Activated naive CD4-positive, alpha-beta T cell treated with anti-CD3 and anti-CD28 coated beads, Interleukin-2, amount 10 ng/mL, durations not matched to agents 7 days and 5 days (primary cell): ENCODE measurements at places on chromosomes 6 and 20.

DNA sequence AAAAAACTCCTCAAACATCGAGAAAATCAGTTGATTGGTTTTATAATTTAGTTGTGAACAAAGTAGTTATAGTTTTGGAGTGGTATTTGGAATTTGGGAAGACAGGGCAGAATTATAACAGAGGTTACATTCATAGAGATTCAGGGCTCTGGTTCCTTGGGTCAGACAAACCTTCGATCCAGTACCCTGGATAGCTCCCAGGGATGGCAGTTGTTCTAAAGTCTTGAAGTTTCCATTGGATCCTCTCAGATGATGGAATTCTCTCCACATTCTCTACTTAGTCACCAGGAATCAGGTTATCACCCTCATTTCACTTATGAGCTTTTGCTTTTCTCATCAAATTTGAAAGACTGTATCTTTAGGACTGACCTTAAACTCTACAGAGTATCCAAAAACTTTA lies 285.1 kb downstream of the CENPW start:
- no peak for DNase-seq

DNA sequence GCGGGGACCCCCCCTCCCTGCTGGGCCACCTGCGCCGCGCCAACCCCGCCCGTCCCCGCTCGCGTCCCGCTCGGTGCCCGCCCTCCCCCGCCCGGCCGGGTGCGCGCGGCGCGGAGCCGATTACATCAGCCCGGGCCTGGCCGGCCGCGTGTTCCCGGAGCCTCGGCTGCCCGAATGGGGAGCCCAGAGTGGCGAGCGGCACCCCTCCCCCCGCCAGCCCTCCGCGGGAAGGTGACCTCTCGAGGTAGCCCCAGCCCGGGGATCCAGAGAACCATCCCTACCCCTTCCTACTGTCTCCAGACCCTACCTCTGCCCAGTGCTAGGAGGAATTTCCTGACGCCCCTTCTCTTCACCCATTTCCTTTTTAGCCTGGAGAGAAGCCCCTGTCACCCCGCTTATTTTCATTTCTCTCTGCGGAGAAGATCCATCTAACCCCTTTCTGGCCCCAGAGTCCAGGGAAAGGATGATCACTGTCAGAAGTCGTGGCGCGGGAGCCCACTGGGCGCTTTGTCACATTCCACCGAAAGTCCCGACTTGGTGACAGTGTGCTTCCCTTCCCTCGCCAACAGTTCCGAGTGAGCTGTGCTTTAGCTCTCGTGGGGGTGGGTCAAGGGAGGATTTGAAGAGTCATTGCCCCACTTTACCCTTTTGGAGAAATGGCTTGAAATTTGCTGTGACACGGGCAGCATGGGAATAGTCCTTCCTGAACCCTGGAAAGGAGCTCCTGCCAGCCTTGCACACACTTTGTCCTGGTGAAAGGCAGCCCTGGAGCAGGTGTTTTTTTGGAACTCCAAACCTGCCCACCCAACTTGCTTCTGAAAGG lies 2.1 kb downstream of the VEGFA start:
- DNase-seq: peak; percentile 72

DNA sequence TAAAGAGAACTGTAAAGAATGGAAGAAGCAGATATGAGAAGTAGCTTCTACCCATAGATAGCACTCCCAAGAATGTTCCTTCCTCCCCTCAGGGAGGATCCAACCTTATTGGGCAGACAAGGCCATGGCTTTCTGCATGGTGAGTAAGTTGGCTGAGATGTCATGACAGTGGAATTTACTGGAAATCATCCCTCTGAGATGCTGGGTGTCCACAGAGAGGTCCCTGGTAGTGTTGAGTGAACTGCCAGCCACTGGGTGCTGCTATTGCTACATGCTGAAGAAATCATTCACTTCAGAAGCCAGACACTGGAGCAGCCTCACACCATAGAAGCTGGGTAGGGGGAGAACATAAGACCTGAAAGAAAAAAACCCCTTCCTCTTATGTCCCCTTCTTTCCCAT lies 46.4 kb upstream of the FERMT1 start:
- no peak for DNase-seq

DNA sequence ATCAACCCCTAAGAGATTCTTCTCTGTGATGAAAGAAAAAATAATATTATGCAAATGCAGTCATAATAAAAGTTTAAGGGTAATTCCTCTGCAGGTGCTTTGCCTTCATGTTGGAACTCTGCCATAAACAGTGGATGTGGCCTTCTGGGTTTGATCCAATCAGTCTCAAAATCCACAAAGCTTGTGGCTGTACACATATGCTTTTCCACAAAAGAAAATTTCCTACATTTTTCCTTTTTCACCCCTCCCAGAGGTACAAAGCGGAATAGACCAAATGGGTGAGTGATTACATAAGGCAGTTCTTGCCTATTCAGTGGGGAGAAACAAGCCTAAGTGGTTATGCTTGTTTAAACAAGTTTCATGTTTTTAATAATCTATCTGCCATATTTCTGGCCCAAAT lies 16.7 kb downstream of the CALHM5 start:
- no peak for DNase-seq

DNA sequence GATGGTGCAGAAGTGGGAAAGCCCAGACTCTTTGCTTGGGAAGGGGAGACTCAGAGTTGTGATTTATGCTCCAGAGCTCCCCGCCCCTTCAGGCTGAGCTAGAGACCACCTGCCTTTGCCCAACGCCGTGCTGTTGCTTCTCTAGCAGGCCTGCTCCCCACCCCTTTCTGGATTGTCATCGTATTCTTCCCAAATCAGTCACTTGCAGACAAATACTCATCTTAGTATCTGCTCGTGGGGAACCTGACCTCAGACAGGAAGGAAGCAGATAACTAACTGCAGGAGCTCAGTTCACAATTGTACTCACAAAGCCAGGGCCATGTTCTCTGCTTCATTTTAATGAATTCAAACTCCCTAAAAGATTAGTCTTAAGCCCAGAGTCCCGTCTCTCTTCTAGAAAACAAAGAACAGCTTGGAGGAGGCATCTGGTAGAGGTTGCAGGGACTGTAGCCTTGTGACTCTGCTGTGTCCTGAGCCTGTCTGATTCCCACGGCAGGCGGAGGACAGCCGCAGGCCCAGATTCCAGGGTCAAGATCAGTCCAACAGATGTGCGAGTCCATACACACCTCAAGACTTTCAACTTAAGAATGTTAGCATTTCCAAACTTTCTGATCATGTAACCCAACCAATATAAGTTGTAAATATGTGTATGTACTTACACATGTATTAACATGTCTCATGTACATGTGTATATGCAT lies 57.2 kb upstream of the GGTLC1 start:
- peak; percentile 48 for DNase-seq

- DNase-seq: no peak
Measured at GRCh38 chr6:79042799-79043126, 35.3 kb downstream of the PHIP start.

GRCh38 chr20:62561948-62562347 lies 80.4 kb upstream of the SLCO4A1 start:
- DNase-seq: no peak

- DNase-seq: no peak
Measured at GRCh38 chr6:53752440-53752839, 42.4 kb upstream of the LRRC1 start.

- no peak for DNase-seq
Measured at GRCh38 chr6:111030008-111031007, 48.5 kb downstream of the RPF2 start.

GRCh38 chr20:36369739-36370138 lies 63.6 kb downstream of the DLGAP4 start:
- DNase-seq: no peak

- DNase-seq: no peak
Measured at GRCh38 chr20:20265210-20265609, 102.7 kb upstream of the INSM1 start.

DNA sequence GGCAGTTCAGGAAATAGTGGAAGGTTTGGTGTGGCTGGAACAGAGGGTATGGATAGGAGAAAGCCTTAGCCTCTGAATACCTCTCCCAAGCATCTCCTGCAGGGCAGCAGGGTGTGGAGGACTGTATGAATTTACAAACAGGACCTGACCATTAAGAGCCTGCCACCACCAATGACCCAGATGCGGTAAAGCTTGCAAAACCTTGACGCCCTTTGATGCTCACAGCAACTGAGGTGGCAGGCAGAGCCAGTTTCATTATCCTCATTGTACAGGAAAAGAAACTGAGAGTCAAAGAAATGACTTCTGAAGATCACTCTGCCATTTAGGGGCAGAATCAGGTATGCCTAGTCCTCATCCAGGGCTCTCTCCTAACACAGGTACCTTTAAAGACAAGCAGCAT lies 2.4 kb downstream of the HM13 start:
- DNase-seq: peak; percentile 48

- peak; percentile 34 for DNase-seq
Measured at GRCh38 chr20:32894026-32894483, 35.3 kb downstream of the EFCAB8 start.

DNA sequence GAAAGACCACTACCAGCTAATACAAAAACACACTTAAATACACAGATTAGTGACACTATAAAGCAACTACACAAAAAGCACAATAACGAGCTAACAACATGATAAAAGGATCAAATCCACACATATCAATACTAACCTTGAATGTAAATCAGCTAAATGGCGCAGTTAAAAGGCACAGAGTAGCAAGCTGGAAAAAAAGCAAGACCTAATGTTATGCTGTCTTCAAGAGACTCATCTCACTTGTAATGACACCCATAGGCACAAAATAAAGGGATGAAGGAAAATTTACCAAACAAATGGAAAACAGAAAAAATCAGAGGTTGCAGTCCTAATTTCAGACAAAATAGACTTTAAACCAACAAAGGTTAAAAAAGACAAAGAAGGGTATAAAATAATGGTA lies 86.3 kb downstream of the NUS1 start:
- no peak for DNase-seq

DNA sequence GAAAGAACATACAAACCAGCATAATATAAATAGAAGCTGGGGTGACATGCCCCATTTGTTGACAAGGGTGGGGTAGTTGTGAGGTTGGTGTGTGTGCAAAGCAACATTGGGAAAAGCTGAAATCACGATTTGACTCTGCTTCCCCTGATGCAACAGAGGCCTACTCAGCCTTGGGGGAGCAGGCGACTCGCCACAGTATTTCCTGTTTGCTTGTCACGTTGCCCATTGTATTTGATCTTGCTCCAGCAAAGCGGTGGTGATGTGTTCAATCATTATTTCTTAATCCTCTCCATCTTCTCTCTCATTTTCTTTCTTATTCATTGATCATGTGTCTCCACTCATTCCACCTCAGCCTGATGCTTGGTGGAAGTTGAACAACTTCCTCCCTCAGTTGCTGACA lies 165.8 kb upstream of the CITED2 start:
- peak; percentile 63 for DNase-seq

DNA sequence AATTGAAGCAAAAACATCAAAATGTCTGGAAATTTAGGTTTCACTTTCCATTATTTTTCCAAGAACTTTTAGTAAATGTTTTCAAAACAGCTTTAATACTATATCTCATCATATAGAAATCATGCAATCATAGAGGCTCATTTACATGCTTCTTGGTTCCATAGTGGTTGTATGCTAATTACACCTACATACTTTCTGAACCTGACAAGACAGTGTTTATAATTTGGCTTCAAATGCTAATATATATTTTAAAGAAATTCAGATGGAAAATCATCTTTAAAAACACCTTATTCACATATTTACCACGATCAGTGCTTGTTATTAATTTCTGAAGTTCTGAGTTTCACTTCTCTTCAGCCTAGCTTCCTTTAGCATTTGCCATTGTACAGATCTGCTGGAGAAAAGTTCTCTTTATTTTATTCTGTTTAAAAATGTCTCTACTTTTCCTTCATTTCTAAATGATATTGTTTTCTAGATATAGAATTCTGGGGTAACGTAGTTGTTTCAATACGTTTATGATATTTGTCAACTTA lies 89.9 kb downstream of the PLCB1 start:
- no peak for DNase-seq

DNA sequence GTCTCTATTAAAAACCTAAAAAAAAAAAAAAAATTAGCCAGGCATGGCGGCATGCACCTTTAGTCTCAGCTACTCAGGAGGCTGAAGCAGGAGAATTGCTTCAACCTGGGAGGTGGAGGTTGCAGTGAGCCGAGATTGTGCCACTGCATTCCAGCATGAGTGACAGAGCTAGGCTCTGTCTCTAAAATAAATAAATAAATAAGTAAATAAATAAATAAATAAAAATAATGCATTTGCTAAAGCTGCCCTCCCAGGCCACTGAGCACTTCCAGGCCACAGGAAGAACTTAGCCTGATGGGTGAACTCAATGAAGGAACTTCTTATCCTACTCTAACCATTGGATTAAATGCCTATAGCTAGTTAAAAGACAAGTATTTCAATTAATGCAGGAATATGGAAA lies 104.9 kb downstream of the SYNDIG1 start:
- no peak for DNase-seq

GRCh38 chr20:44856856-44857448 lies 28.6 kb upstream of the YWHAB start:
- DNase-seq: no peak

GRCh38 chr6:13375360-13375878 lies 47.1 kb upstream of the TBC1D7 start:
- DNase-seq: peak; percentile 30

DNA sequence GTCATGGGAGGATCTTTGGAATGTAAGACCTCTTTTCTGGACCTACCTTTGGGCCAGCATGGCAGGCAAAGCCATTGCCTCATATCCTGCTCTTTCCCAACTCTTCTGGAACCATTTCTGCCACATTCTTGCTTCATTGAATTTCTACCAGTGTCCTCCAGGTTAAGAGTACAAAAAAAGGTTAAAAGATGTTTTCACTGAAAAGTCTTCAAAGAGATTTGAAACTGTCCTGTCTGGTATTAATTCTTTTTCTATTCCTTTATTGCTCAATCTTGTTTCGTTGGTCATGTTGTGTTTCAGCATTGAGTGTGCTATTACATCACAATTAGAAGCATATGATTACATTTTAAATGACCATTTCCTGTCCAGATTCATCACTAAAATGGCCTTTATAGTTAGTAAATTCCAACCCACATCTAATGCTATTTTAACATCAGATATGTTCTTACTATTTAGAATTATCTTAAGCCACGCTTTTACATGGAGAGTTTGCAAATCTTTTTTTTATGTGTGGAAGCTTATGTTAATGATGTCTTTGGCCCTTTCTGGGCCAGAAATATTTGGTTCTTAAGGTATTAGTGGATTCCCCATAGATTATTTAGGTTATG lies 450.9 kb downstream of the GJA1 start:
- no peak for DNase-seq

DNA sequence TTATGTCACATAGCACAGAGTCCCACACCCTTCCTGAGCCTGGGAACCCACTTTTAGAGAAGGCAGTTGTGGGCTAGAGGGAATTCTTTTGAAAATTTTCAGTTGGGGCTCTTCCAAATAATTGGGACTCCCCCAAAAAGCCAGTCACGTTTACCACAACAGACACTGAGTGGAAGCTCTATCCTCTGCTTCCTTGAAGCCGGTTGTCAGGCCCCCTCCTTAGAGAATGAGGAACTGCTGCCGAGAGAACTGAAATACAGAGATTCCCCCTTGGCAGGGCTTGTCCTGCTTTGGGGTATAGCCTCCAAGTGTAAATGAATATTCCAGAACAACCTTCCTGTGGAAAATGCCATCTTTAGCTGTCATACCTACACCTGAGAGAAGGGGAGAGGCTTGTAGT lies 2.7 kb upstream of the JAG1 start:
- no peak for DNase-seq
